ENCODE measurements at places on chromosomes 4 and X.

DNA sequence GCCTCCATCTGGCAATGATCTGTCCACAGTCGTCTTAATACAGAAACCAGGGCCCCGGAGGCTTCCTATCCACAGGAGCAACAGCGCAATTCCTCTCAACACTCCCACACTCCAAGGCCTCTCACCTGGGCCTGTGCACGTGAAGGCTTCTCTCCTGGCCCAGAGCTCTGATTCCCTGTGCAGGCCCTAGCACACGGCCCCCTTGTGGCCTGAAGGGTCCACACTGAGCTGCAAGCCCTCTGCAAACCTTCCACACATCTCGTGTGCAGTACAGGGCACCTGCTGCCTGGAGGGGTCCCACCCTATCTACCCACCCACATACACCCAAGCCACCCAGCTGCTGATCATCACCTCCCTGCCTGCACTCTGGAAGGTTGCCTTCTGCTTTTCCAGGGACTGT lies 150.1 kb upstream of the NUDT10 start:
- no peak for DNase-seq

GRCh38 chr4:170398218-170398617 lies 308.5 kb upstream of the AADAT start:
- DNase-seq: no peak

- DNase-seq: no peak
Observed at GRCh38 chr4:8050555-8051206, 107.9 kb downstream of the ABLIM2 start.

GRCh38 chr4:150006197-150006596 lies 72.0 kb upstream of the DCLK2 start:
- no peak for DNase-seq

GRCh38 chr4:139278912-139279759 lies 889 bp downstream of the MGARP start:
- DNase-seq: no peak
